ENCODE measurements at places on chromosomes 13 and 19.

DNA sequence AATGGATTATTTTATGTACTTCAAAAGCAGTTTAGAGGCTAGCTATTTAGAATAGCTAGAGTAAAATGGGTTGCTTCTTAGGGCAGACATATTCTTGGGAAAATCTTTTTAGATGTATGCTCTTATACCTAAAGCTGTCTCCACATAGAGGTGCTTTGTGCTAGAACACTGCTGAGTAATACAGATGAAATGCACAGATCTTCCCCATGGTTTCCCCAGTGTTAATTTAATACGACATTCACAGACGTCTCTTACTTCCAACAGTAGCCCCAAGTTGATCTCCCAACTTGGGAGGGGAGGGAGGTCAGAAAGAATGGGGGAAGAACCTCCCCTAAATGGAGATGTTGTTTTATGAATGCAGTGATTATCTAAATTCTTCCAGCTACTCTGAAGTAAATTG is 16.9 kb downstream of the NALCN start:
- DNase-seq: no peak

DNA sequence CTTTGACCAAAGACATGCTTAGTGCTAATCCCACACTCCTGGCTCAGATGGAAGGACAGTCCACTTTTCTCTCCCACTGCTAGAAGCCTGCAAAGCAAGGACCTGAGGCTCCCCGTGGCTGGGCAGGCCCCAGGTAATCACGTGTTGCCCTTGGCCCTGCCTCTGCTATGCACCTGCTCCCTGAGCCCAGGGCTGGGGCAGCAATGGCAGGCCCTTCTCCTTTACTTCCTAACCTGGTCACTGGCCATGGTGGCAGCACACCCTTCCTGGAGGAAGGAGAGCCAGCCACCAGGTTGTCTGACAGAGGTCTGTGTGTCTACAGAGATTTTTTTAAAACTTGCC is 27.9 kb upstream of the ZNF492 start:
- DNase-seq: no peak

- DNase-seq: no peak
Measured at GRCh38 chr19:48484931-48485612, 15.9 kb downstream of the CYTH2 start.

GRCh38 chr13:79352107-79352506 is 53.9 kb downstream of the RBM26 start:
- no peak for DNase-seq

DNA sequence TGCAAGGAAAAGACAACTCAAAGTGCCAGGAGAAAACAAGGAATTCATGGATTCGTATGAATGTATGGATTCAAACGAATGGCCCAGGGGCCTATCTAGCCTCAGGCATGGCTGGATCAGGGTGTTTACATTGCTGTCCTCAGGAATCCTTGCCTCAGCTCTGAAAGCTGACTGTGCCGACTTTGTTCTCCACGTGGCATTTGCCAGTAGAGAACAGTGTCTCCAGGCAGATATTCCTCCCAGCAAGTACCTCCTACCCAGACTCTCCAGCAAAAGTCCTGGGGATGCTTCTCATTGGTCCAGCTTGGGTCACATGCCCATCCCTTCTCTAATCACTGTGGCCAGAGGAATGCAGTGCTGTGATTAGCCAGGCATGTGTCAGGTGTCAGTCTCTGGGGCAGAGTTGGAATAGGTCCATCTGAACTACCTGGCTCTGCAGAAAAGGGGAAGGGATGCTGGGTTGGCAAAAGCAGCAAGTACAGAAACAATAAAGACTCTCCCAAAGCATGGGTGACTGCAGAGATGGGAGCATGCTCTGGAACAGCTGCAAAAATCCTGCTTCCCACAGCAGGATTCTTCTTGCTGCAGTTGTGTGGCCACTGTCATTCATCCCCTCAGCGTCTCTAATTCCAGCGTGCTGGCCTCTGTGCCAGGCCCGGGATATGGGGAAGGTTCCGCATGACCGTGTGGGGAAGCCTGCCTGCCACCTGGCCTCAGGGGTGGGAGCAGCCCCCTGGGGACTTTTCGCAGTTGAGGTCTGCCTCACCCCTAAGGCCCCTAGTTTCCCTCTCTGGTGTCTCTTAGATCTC is 30.0 kb downstream of the CCNE1 start:
- DNase-seq: peak; percentile 62

GRCh38 chr19:50711196-50711595 is 8.4 kb downstream of the SHANK1 start:
- no peak for DNase-seq

DNA sequence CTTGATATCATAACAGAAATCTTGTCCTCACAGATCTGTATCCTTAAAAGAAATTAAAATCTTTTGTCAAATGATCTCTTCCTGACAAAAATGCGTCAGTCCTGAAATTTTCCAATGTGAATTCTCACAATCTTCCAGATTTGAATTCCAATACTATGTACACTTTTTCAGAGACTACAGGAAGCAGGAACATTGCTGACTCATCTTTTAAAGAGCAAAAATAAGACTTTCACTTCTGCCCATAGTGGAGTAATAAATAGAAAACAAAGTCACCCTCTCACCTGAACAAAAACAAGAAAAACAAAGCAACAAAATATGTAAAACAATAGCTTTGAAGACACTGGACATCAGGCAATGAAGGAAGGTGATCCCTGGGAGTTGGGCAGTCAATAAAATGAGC is 167.0 kb upstream of the IPO5 start:
- DNase-seq: no peak

GRCh38 chr13:24129914-24130774 is 30.4 kb upstream of the SPATA13 start:
- no peak for DNase-seq

All from femur (tissue), 1 donor.